ENCODE measurements at places on chromosomes 12 and 14.

DNA sequence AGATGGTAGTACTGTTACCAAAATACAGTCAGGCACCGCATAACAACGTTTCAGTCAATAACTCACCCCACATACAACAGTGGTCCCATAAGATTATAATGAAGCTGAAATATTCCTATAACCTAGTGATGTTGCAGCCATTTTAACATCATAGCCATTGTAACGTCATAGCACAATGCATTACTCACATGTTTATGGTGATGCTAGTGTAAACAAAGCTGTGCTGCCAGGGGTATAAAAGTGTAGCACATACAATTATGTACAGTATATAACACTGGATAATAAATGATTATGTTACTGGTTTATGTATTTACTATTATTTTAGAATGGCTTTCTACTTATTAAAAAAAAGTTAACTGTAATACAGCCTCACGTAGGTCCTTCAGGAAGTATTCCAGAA lies 37.0 kb downstream of the GPR137C start:
- no peak for DNase-seq

DNA sequence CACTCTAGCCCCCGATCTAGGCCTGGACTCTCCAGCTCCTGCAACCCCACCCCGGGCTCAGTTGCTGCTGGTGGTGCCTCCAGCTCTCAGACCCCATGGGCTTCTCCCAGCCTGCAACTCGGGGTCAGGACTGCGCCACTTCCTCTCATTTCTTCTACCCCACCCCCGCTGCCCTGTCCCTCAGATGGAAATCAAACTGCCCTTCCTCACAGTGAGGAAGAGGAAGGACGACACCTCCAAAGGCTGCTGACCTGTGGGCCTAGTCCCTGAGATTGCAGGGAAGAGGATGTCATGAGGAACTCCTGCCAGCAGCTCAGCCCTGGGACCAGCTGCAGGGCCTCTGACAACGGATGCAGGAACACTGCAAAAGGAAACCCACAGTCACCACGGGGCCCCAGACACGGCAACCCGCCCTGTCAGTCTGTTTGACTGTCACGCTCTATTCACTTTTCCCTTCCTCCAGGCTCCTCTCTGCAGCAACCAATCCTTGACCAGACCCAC lies 29.3 kb upstream of the PNMA1 start:
- peak; percentile 66 for DNase-seq

DNA sequence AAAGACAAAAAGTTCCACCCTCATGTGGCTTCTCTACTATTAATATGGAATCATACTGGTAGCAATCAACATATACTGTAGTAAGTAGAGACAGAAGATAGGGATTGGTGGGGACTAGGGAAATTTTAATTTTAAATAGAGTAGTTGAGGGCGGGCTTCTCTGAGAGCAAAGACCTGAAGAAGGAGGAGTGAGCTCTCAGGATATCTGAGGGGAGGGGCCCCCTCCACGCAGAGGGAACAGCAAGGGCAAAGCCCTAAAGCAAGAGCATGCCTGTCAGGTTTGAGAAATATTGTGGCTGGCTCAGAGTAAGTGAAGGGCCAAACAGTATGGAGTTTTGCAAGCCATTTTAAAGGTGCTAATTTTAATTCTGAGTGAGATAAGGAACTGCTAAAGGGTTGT lies 64.3 kb downstream of the PCNX1 start:
- no peak for DNase-seq

GRCh38 chr12:86257134-86257533 lies 943 bp upstream of the MGAT4C start:
- no peak for DNase-seq

DNA sequence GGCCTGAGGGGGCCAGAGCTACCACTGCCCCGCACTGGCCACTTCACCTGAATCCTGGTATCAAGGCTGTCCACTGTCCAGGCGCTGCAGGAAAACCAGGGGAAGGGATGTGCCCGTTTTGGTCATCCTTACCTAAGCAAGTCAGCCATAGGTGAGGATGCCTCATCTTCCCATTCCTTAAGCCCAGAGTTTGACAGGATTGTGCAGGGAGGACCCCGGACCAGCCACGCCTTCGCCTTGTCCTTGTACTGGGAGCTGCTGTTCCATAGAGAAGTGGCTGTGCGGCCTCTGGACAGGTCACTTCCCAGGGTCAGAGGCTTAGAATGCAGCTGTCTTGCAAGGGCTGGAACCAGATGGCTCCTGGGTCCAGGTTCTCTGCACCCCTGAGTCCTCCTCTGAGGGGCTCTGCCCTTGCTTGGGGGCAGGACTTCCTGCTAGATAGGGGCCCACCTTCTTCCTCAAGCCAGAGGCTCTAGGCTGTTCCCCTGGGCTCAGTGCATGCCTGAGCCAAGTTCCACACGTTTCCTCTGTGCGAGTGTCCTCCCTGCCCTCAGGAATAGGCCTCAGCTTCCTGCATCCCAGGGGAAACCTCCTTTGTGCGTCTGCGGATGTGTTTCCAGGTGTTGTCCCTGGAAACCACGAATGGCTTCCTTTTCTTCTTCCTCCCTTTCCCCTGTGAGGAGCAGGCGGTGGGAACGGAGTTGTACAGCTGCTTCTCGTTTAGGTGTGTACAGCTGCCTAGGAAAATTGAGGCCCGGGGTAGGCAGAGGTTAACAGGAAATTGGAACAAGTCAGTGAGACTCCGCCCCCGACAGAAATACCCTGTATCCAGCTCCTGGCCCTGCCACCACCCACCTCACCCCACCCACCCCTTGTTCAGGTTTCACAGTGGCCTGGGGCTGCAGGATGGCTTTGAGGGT lies 54.3 kb upstream of the RIN3 start:
- DNase-seq: no peak

- no peak for DNase-seq
Observed at GRCh38 chr14:104594310-104595046, 10.1 kb downstream of the TMEM179 start.

DNA sequence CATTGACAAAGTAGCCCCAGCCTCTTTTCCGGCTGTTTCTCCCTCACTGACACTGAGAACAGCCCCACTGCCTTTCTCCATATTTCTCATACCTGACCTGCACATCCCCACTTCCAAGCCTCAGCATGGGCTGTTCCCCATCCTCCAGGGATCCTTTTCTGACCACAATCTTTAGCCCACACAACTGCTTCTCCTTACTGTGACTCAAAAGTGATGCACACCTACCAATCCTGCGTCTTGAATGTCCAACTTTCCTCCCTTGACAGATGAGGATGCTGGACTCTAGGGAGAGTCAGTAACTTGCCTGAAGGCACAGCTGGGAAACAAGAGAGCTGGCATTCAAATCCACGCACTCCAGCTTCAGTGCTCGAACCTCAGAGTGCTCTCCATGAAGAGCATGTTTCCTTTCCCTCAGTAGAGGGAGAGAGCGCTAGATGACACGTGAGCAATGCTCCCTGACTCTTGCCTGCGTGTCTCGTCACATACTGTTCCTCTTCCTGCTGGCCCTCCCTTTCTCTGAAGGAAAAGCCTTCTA lies 75.6 kb downstream of the NTF3 start:
- no peak for DNase-seq

DNA sequence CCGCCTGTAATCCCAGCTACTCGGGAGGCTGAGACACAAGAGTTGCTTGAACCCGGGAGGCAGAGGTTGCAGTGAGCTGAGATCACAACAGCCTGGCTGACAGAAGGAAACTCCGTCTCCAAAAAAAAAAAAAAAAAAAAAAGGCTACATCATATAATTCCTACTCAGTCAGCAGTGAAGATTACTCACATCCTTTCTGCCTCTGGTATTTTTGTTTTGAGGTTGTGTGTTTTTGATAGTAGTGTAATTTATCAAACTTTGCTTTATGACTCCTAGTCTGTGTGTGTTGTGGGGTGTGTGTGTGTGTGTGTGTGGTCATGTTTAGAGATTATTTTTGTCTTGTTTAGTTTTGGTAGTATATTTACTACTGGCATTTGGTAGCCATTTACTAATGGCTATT lies 29.8 kb upstream of the DLGAP5 start:
- no peak for DNase-seq

DNA sequence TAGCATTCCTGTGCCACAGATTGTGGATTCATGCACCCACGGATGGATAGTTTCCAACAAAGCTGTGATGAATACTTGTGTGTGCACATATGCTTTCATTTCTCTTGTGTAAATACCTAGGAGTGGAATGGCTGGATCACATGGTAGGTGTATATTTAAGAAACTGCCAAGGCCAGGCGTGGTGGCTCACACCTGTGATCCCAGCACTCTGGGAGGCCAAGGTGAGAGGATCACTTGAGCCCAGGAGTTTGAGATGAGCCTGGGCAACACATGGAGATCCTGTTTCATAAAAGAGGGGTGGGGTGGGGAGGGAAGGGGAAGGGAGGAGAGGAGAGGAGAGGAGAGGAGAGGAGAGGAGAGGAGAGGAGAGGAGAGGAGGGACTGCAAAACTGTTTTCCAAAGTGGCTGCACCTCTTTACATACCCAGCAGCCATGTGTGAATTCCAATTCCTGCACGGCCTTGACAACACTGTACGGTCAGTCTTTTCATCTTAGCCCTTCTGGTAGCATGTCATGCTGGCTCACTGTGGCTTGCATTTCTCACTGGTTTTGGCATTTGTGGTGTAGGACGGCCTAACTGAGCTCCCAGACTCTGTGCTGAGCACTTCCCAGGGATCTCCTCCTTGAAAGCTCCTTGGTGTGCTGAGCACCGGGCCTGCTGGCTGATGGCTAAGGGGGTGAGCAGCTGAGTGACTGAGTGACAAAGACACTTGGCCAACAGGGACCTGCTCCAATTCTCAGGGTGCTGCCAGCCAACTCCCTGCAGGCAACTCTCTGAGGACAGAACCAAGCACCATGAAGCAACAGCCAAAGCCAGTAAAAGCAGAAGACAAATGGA lies 27.9 kb downstream of the SYNE3 start:
- no peak for DNase-seq

GRCh38 chr14:104182857-104183425 lies 44.6 kb downstream of the KIF26A start:
- DNase-seq: no peak

DNA sequence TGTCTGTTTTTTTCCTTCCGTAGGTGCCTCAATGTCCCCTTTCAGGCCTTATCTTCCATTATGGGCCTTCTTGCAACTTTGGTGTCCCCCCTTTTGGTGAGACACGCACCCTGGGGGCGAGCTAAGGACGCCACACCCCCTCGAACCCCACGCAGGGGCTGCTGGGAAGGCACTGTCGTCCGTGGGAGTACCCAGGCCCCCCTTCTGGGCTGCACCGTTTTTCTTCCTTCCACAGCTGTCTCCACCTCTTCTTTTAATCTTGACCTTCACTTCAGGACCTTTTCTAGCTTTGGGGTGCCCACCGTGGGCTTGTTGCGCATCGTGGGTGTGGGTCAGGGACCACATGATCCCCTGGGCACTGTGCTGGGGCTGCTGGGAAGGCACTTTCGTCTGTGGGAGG lies 271.8 kb downstream of the ALG10 start:
- no peak for DNase-seq

DNA sequence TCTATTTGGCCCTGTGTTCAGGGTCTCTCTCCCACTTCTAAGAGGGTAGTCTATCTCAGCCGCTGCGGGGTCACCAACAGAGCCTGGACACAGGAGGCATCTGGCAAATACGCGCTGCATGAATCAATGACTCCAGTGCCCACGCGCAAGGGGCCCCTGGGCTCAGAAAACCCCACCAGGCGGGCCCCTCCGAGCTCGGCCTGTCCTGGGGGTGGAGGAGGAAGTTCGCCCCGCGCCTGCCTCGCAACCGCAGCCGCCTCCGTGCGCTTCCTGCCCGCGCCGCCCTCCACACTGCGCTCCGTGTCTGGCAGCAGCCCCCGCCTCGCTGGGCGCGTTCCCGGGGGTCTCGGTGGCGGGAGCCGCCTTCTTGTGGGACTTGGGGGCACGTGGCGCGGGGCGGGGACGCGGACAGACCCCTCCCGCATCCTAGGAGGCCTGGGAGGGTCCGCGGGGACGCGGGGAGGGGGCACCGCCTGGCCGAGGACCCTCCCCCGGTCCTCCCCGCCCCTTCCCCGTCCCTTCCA lies 811 bp upstream of the FBRSL1 start:
- DNase-seq: peak; percentile 51

DNA sequence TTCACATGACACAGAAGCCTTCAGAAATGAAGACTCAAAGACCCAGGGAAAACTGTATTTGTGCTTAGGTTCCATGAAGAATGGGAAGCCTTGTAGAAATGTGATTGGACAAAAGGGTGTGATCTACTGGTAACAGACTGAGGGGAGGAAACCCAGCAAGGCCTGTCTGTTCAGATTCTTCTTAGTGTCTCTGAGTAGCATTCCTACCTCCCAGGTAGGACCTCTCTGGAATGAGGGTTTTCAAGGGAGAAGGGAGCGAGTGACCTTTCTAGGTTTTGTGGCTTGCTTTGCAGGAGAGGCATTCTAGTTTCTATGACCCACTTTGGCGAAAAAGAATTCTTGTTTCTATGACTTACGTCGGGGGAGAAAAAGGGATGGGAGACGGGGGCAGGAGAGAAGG lies 401.7 kb downstream of the DPF3 start:
- no peak for DNase-seq

- no peak for DNase-seq
Observed at GRCh38 chr12:65106948-65107347, 14.2 kb downstream of the WIF1 start.

DNA sequence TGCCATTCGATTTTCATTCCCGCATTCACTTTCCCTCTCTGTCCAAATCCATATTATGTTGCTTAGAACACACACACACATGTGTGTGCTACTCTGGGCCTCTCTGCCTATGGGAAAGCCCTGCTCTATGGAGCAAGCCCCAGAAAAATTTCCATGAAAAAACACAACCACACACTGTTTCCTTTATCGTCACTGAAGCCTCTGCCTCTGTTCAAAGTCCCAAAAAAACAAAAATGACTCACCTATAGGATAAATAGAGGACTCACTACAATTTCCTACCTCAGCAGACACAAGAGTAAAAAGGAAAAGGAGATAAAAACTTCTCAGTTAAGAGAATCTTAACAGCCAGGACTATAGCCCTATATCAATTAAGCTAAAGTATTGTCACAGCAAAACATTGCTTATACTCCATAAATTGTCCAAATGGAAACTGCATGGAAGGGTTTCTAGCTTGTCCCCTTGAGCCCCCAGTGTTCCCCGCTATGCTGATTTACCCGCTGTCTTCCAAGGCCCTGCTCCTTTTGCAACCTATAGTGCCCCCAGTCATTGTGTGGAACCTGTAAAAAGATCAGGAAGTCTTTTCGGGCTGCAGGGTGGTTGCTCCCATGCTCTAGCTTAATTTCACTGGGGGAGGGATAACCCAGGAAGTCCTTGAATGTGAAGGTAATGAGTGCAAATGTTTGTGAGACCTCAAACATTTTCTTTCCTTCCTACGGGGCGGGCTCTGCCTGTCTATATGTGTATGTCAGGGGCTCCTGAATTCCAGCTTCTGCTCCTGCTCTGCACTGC lies 11.1 kb upstream of the PIP4K2C start:
- no peak for DNase-seq
